IPS DF 19.7 (cell line): ENCODE measurements at places on chromosomes 1 and 21.

- no peak for DNase-seq
These were observed 52.5 kb downstream of the SIM2 start for GRCh38 chr21:36751383-36751782.

- DNase-seq = no peak
These were observed 92.4 kb downstream of the TIAM1 start for GRCh38 chr21:31251686-31252085.

DNA sequence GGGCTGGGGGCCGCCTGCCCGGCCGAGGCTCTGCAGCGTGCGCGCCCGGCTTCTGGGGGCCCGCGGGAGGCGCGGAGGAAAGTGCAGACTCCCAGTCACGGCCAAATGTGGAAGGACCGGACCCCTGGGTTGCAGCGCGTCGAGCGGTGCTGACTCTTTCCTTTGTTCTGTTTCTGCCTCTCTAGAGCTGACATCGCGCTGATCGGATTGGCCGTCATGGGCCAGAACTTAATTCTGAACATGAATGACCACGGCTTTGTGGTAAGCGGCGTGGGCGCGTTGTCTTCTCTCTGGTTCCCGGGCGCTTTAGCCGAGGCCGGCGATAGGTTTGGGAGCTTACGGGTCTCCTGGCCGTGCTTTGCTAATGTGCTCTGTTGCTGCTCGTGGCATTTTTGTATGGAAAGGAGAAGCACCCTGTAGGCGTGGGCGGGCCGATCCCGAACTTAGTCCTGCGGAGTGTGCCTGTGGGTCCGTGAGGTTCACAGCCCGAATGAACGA lies 629 bp downstream of the PGD start:
- DNase-seq = no peak

GRCh38 chr21:41664881-41665765 lies 101.7 kb downstream of the RIPK4 start:
- DNase-seq = no peak

DNA sequence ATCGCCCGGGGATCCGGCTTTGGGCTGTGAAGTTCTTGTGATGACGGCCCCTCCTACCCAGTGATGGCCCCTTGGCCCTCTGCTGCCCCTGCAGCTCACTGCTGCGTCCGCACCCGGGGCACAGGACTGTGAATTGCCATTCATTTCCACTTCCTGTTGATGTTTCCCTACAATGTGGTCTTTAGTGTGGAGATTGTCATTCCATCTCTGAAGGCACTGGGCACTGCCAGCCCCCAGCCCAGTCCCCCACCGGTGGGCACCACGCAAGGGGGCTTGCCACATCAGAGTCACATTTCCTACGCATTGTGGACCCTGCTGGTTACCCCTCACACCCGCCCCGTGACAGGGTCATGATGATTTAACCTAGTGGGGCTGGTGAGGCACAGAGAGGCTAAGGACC lies 2.5 kb upstream of the MX2 start:
- DNase-seq = no peak

DNA sequence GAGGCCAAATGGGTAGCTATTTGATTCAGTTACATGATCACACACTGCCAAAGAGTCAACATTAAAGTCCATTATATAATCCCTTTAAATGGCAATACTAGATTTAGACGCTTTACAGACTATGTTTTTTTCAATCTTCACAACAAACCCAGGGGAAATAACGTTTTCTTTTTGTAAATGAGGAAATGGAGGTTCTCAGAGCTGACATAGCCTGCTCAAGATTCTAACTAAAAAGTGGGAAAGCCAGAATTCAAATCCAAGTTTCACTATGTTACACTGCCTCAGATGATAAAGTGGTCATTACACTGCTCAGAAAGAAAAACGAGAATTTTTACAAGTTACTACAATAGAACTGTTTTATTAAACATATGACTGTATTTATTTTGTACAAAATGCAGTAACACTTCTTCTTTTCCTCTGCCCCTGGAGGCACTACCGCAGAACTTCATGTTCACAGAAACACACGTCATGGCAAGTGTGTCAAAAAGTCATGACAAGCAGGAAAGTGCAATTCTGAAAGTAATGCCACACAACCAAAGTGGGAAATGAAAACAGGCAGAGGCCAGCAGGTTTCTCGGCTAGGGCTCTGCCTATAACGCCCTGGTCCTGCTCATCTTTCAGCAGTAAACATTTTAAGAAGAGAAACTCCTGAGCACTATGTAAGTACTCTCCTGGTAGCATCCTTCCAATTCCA lies 19.0 kb downstream of the THEMIS2 start:
- DNase-seq = no peak

- no peak for DNase-seq
These were observed 79.3 kb downstream of the LHX4 start for GRCh38 chr1:180309338-180309737.

DNA sequence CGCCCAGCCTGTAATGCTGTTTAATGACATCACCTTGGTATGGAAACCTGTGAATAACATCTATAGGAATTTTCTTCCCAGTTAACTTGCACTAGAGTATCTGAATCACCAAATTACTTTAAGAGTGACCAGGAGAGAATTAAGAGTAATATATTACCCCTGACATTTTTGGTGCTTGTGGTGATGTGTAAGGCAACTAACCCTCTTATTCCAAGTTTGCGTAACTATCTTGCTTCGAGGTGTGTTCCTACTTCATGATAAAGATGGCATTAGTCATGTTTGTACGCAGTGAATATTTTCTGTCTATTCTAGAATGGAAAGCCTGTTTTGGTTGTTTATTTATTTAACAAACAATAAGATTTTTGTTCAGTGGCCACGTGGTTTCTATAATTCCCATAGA lies 131.3 kb downstream of the ZP4 start:
- no peak for DNase-seq

DNA sequence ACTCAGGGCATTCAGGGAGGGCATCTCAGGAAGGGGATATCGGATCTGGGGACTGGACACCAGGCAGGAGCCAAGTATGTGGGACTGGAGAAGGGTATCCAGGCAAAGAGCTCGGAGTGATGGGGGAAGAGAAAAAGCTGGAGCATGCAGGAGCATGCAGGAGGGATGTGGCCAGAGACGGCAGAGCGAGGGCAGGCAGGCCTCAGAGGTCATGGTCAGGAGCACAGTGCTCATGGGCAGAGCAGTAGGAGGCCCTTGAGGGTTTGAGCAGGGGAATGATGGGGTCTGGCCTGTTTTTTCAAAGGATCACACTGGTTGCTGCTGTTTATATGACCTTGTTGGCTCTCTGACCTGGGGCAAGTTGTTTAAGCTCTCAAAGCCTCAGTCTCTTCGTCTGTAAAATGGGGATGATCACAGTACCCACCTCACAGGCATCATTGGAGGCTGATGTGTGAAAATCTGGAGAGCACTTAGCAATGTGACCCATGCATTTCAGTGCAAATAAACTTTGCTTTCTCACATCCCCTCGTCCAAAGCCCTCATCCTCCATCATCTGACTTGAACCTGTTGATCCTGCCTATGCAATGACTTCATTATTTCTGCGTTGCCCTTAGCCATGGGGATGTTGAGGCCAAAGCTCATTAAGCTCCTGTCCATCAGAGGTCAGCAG lies 273.1 kb downstream of the MATN1 start:
- no peak for DNase-seq

DNA sequence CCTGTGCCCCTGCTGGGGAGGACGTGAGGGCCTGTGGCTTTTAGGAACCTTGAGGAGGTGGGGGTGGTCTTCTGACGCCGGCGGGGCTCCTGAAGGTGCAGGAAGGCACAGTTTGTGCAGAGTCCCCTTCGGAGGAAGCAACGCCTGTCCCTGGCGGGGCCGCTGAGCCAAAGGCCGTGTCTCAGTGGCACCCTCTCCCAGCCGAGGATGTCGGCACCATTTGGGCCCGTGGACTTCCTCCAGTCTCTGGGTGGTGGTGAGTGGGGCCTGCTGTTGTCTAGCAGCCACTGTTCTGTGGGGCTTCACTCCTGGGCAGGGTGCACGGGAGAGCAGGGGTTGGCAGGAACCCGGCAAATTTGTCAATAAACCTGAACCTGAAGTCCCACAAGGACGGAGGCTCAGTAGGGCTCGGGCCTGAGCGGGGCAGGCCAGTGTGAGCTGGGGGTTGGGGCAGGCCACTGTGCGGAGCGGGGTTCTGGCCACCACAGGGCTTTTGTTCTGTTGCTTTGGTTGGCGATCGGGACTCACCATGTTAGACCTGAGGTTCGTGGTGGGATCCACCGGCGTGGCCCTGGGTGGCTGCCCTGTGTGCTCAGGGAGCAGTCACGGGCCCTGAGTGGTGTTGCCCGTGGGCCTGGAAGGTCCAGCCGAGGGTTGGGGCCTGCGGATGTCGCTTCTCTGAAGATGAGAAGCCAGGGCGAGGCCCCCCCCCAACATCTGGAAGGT lies 64.8 kb downstream of the SKI start:
- DNase-seq = no peak

GRCh38 chr1:231233735-231234417 lies 7.1 kb upstream of the GNPAT start:
- DNase-seq = no peak

DNA sequence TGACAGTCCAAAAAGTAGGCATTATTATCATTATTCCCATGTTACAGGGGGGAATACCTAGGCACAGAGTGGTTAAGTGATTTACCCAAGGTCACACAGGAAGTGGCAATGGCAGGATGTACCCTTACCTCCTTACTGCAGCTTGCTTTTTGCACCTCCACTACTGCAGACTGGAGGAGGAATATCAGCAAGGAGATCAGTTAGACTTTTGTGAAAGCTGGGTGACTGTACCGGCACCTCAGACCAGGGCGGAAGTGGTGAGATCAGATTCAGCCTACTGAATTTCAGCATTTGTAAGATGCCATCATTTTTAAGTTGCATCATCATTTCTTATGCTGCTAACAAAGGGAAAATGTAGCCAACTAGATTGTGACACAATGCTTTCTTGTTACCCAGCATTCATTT lies 4.5 kb downstream of the ADARB1 start:
- DNase-seq = no peak

DNA sequence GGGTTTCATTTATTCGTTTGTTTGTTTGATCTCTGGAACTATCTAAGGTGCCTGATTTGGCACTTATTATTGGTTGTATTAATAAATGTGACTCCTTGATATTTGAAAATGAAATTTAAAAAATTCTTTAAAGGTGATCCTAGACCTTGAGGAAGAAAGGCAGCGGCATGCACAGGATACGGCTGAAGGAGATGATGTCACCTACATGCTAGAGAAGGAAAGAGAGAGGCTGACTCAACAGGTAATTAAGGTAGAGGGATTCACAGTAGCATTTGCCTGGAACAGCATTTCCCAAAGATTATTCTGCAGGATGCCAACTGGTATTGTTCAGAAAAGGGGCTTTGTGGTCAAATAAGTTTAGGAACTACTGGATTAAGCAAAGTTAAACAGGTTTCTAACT lies 54.4 kb upstream of the WNT2B start:
- DNase-seq = no peak

- no peak for DNase-seq
These were observed 39.3 kb upstream of the ERO1B start for GRCh38 chr1:236321101-236321500.

- no peak for DNase-seq
These were observed 101.9 kb downstream of the PRDM2 start for GRCh38 chr1:13801655-13802486.

- no peak for DNase-seq
These were observed 37.7 kb downstream of the PIK3C2B start for GRCh38 chr1:204456826-204457442.

GRCh38 chr1:170692866-170693575 lies 29.1 kb downstream of the PRRX1 start:
- no peak for DNase-seq

GRCh38 chr1:184605941-184606340 lies 148.7 kb downstream of the EDEM3 start:
- no peak for DNase-seq

- no peak for DNase-seq
These were observed 143.1 kb downstream of the S1PR1 start for GRCh38 chr1:101379950-101380349.

DNA sequence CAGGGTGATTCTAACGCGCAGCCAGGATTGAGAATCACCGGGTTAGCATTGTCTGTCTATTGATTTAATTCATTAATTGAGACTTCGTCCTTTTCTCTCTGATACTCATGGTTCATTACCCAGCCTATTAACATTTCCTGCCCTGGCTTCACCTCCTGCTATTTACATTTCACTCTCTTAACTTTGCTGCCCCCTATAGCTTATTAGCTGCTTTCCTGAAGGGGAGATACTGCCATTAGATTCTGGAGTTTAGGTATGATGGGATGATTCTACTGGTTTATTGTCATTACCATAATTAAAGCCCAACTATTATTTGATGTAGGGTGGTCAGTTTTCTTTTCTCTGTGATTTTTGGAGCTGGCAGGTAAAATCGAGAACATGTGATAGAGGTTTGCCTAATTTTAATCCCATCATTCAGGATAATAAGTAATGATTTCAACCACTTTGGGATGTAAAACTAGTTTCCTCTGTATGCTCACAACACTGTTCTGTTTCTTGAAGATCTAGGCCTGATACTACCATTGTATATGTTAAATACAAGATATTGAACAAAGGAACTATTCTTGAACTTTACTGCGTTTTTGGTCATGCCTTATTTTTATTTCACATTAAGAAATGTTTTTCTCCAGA lies 6.4 kb downstream of the PPP2R5A start:
- DNase-seq = no peak

DNA sequence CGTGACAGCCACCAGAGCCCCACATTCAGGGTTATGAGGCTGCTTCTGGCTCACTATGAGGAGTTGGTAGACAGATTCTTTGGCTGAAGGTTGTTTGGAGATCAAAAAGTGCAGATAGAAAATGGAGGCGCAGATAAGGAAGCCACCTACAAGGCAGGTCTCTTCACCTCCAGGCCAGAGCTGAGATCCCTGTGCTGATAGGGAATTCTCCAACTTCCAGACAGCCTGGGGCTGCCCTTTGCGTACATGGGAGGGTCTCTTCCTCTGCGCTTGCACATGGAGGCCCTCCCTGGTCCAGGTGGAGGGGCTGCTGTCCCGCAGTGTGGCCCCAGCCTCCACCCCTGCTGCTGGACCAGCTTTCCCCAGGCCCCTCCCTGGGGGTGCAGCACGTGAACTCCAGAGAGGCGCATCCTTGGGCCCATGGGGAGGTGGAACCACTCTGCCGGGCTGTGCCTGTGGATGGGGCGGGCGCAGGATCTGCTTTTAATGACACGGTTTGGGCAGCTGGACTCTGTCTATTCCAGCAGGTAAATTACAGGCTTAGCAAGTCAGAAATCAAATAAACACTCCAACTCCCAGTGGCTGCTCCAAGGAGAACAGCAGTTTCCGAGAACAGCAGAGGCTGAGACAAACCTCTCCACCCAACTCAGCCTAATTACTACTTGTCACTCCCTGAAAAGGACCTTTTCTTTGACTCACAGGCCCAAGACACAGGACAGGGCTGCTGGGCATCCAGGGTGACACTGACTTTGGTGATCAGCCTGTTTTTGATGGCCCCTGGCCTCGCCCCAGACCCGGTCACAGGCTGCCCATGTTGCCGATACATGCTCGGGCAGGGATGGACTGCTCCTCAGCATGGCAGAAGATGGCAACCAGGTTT lies 12.4 kb downstream of the OXCT2 start:
- no peak for DNase-seq

DNA sequence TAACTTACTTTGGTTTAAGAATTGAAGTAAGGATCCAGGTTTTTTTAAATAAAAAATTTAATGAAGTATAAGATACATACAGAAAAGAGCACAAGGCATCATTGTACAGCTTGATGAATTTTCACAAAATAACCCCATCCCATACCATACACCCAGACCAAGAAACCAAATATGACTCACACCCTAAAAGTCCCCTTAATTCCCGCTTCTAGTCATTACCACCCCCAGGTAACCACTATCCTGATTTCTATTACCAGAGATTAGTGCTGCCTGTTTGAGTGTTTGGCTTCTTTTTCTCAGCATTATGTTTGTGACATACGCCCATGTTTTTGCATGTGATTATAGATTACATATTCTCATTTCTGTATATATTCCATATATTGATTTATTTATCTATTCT lies 98.5 kb upstream of the HIVEP3 start:
- no peak for DNase-seq

GRCh38 chr1:12405325-12406210 lies 175.7 kb downstream of the VPS13D start:
- no peak for DNase-seq
